ENCODE measurements at places on chromosomes 7 and 10.
A peak's percentile ranks its signal among the peaks of the same experiment; 100 is the strongest.

DNA sequence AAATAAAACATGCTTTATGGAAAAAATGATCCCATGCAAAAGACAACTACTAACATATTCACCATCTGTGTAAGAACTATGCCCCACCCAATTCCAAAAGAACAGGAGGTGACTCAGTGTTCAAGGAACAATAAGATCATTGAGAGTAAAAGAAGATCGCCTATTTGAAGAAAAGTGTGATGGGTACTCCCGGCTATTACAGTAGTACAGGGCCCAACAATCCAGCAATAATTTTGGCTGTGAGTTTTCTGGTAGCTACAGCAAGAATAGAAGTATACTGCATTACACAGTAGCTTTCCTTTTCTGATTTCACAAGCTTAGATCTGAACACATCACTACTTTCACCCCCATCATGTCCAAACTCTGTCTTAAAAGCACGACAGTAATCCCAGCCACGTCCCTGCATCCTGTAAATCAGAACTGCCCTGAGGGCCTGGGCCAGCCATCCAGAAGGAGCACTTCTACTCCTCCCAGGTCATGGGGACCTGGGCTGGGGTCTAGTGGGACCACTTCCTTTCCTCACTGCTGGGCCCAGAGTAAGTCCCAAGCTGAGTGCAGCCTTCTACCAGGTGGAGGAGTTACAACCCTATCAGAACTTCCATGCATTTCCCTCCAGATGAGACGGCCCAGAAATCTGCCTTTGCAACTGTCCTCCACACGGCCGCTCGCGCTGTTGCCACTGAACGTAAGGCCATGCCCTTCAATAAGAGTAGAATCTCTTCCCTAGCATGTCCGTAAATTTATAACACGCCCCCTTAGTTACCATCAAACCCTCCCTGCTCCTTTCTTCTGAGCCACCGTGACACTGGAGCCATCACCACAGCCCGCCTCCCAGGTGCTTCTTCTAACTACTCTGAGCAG is 7.9 kb downstream of the ESYT2 start:
- DNase-seq, result peak; percentile 81

- DNase-seq, result no peak
These were observed 330.9 kb downstream of the GFRA1 start for GRCh38 chr10:115942101-115942500.

- no peak for DNase-seq
These were observed 130.8 kb downstream of the ELFN1 start for GRCh38 chr7:1800902-1801301.

- no peak for DNase-seq
These were observed 26.5 kb upstream of the SPOCK2 start for GRCh38 chr10:72114706-72115450.

DNA sequence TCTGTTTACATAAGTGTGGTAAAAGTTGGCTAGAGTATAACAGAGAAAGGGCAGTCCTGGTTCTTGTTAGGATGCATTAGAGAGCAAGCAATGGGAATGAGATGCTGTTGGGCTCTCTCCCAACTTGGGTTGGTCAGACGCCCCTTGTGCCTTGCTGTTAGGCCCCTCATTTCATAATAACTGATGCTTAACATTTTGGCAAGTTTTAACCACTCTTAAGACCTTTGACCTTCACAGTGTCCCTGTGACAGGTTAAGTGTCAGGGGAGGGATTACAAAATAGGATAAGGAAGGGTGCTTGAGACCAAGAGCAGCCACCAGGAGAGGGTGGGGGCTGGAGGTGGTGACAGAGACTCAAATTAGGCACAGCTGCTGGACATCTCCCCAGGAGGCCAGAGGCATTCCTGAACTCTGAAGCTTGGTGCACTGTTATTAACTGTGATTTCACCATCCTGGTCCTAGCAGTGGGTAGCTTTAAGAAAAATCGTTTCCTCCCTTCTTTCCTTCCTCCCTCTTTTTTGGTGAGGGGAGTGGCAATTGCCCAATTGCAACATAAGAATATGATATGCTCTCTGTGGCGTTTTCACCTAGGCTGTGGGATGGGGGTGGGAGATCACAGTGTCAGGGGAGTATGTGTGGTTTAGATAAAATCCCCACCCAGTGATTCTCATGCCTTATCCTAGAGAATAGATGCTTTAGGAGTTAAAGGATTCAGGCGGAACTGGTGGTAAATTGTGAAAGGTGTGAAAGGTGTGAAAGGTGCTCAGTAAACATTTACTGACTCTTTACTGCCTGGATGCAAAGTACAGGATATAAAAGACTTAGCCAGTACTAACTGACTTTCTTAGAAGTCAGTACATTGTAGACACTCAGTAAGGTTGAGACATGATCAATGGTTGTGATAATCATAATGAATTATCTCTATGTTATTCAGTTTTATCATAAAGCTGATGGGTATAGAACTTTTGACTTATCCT is 270.5 kb downstream of the BICC1 start:
- DNase-seq, result no peak
